Stimulated activated CD4-positive, alpha-beta T cell treated with anti-CD3 and anti-CD28 coated beads, Interleukin-1b, Interleukin-23, amount 100 ng/mL, for 1 hour (primary cell): ENCODE measurements at places on chromosomes 13 and 19.

GRCh38 chr19:19420570-19421298, 15.3 kb downstream of the GATAD2A start:
- no peak for DNase-seq

DNA sequence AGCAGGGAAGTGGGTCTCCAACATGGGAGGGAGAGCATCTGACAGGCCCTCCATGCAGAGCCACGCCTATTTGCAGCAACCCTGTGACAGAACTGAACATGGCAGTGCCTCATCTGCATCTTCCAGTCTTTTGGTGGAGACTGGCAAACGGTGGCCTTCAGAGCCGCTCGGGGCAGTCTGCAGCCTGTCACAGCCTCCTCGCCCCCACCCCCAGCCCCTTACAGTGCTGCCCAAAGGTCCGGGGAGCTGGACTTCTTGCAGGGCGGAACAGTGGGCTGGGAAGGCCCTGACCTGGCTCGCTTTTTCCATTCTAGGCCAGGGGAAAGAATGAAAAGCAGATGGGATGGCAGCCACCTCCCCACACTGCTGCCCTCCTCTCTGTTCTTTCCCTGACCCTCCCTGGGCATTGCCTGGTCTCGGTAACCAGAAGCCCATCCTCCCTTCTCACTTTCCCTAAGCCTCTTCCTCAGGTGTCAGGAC, 2.7 kb downstream of the CALM3 start:
- DNase-seq: no peak

DNA sequence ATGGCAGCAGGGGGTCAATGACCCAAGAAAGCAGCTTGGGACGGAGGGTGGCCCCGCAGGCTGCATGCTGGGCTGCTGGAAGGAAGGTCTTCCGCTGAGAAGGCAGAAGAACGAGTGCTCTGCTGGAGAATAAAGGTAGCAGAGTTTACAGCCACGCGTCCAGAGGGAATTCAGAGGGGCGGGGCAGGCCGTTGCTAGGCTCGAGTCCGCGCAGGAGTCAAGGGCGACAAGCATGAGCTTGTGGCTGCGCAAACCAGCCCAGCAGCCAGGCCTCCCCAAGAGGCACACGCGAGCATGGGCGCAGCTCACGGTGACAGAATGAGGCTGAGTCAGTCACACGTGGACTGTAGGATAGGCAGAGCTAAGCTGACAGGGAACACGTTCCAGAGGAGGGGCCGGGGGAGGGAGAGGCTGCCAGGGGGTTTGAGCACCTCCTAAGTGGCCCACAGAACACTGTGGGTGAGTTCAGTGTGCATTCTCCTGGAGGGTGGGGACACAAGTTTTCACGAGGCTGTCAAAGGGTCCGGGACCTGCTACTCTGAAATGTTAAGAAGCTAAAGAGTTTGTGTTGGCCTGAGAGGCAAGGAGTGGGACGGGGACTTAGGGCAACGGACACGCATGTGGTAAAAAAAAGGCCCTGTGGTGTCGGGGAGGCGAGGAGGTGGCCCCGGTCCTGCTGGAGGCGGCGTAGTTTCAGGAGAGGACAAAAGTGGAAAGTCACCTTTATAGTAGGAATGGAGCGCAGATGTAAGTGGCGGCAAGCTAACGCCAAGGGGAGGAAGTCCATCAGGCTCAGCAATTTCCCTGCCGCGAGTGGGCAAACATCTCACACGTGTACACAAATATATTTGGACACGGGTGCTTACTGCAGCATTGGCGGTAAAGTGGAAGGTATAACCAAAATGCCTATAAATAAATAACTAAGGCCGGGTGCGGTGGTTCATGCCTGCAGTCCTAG, 17.7 kb downstream of the RFX2 start:
- DNase-seq: no peak

DNA sequence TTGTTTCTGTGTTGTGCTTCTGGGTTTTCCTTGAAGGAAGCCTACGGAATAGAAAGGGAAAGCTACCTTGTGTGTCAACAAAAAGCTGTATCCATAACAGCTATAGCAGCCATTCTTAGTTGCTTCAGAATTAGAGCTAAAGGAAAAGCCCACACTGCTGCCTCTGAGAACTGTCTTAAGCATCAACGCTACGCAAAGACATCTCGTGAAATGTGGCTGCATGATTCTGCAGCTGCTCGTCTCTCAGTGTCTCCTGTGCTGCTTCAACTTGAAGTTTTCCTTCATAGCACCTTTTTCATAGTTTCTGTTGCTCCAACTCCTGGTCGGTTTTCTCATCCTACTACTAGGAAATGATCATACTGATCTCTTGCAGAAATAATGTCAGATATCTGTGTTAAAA, 140.9 kb upstream of the MAB21L1 start:
- DNase-seq: no peak

DNA sequence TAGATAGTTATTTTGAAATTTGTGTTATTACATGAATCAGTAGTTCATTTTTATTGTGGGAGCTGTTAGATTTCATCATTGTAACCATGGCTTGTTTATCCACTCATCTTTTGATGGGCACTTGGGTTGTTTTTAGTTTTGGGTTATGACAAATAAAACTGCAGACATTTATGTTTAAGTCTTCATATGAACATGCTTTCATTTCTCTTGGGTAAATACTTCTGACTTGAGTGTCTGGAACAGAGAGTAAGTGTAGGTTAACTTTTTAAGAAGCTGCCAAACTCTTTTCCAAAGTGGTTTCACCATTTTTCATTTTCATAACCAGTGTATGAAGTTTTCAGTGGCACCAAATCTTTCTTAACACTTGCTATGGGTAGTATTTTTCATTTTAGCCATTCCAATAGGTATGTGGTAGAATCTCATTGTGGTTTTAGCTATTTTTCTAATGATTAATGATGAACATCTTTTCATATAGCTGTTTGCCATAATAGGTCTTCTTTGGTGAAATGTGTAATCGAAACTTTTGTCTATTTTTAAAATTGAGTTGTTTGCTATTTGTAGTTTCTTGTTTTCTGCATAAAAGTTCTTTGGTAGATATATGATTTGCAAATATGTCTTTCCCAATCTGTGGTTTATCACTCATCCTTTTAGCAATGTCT, 17.9 kb downstream of the SLAIN1 start:
- no peak for DNase-seq

- no peak for DNase-seq
Measured at GRCh38 chr13:44031555-44031954, 151.9 kb downstream of the LACC1 start.

DNA sequence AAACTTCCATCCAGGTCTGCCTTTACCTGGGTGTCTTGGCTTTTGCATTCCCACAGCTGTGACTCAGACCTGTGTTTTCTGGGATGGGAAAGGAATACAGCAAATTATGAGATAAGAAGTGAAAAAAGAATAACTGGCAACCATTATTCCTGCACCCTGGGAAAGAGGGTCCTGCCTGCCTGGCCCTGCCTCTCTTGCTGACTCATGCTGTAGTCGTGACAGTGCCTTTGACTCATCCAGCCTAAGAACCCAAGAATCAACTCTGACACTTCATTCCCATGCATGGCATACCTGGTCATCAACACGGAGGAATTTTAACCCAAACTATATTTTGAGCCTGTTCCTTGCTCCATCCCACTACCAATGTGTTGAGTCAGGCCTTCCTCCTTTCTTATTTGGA, 185.4 kb upstream of the SERP2 start:
- no peak for DNase-seq

- no peak for DNase-seq
Measured at GRCh38 chr13:76833441-76833954, 52.7 kb downstream of the KCTD12 start.

GRCh38 chr13:27200413-27201070, 28.9 kb upstream of the USP12 start:
- DNase-seq: no peak

DNA sequence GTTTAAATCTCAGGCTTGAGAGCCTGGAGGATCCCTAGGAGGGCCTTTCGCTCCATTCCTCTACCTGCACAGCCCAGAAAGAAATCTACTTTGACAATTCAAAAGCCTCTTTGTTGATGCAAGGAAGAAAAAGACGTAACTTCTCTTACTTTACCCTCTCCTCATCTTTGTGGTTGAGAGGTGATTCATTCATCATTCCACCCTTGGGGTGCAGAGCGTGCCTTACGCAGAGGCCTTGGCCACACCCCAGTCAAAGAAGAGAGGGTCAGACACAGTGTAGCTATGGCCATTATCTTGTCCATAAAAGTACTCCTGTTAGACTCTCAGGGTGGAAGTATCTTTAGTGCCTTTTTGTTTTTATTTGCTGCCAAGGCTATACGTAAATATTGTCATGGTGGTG, 184.0 kb downstream of the IRS2 start:
- no peak for DNase-seq

GRCh38 chr13:34037636-34038540, 219.9 kb downstream of the RFC3 start:
- no peak for DNase-seq

GRCh38 chr19:3066482-3067049, 4.3 kb upstream of the TLE5 start:
- DNase-seq: no peak

GRCh38 chr19:18521692-18522123, at the start of gene ELL:
Gene ELL (minus strand): TSS chr19:18522070. CDS start chr19:18522055, 15 bp downstream.
- no peak for DNase-seq

DNA sequence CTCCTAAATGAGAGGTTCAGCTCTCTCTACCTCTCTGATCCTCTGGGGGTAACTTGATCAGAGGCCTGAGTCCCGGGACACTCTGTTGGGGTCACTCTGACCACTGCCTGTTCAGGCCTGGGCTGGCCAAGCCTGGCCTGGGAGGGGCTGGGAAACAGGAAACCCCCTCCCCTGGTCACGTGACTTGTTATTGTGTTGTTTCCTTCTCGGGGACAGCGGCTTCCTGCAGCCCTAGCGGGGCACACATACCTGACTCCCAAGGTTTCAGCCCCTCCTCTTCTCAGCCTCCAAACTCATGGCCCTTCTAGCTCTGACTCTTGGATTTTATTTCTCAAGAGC, at the start of gene USHBP1:
TSS of gene USHBP1 (minus strand) at position 105 of the 339 bp plus-strand sequence. CDS start 446 bp downstream, outside the sequence.
- no peak for DNase-seq

DNA sequence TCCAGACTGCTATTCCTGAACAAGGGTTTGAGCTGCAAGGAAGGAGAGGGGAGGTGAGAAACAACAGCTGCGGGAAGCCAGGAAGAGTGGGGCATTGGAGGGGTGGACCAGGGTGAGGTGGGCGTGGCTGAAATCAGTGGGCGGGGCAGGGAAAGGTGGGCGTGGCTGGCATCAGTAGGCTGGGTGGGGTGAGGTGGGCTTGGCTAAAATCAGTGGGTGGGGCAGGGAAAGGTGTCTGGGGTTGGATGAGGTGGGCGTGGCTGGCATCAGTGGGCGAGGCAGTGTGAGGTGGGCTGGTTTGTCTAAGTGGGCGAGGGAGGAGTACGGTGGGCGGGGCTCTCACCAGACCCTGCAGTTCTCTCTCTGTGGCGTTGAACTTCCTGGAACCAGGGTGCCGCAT, 87.6 kb downstream of the MUC16 start:
- DNase-seq: no peak

DNA sequence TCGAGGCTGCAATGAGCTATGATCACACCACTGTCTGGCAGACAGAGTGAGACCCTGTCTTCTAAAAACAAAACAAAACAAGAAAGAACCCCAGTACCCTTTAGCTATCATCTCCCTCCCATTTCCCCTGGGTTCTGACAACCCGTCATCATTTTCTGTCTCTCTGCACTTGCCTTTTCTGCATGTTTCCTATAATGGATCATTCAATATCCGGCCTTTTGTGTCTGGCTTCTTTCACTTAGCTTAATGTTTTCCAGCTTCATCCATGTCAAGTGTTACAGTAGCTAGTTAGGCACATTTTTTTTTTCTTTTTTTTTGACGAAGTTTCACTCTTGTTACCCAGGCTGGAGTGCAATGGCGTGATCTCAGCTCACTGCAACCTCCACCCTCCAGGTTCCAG, 16.5 kb downstream of the AP2S1 start:
- no peak for DNase-seq

DNA sequence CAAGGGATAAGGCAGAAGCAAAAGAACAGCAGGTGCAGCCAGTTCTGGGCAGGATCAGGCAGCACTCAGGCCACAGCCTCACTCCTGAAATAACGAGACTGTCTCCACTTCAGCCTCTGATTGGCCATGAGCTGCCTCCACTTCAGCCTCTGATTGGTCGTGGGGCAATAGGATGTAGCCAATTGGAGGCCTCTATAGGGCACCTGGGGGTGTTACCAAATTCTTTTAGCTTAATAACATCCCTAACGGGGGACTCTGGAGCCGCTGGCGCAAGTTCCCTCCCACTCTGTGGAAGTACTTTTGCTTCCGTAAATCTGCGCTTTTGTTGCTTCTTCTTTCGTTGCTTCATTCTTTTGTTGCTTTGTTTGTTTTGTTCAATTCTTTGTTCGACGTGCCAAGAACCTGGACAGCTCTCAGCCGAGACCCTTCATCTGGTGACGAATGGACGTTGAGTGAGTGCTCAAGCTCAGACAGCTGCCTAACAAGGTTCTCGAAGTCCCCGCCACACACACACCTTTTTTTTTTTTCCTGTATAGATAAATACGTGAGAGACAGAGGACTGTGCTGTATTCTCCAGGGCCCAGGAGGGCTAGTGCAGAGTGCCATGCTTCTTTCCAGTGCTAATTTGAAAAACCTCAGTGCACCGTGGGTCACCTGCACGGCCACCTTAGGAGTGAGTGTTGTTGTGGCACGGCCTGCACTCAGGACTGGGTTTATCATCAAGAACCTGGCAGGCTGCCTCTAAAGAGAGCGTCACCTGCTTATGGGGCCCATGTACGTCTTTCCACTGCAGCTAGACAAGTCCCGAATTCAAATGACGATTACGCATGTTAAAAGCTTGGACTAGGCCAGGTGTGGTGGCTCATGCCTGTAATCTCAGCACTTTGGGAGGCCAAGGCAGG, 32.0 kb upstream of the TUBGCP3 start:
- no peak for DNase-seq

DNA sequence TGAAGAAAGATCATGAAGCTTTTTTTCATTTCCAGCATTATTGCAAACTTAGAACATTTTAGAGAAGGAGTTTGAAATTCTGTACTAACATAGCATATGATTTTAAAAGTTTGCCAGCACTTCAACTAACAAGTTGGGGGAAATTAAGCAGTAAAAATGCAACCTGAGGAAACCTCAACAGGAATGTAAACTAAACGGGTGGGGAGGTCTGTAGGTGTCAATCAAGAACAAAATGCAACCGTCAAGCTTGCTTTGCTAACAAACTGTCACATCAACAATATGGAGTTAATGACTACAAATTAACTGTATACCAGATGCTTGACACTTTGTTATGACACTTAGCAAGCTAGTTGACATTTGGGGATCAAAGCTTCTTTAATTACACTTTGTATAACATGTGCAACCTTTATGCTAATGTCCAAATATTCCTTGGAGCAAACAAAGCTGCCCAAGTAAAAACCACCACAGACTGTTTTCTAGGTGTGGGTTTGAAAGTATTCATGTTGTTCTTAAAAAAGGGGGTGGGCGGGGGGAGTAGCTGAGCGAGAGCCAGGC, 52.1 kb downstream of the DACH1 start:
- DNase-seq: no peak

GRCh38 chr13:30307194-30307970, at the start of gene KATNAL1:
Gene KATNAL1 (minus strand): TSS chr13:30307551. CDS start chr13:30283777, 23,774 bp downstream.
- DNase-seq: peak; percentile 29

DNA sequence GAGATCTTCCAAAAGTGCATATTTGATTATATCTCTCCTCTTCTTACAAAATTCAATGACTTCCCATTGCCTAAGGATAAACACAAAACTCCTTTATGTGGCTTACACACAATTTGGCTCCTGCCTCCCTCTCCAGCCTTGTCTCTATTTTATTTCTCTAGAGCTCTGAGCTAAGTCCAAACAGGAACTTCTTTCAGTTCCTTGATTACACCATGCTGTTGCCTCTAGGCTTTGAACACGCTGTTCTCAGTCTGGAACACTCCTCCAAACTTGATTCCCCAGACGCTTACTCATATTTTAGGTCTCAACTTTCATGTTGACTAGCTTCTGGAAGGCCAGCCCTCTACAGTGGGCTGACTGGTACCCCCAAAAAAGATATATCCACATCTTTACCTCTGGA, 258.5 kb downstream of the COG6 start:
- no peak for DNase-seq

GRCh38 chr13:46401432-46401831, 14.4 kb upstream of the RUBCNL start:
- no peak for DNase-seq
